ENCODE measurements at places on chromosomes 4 and X.

DNA sequence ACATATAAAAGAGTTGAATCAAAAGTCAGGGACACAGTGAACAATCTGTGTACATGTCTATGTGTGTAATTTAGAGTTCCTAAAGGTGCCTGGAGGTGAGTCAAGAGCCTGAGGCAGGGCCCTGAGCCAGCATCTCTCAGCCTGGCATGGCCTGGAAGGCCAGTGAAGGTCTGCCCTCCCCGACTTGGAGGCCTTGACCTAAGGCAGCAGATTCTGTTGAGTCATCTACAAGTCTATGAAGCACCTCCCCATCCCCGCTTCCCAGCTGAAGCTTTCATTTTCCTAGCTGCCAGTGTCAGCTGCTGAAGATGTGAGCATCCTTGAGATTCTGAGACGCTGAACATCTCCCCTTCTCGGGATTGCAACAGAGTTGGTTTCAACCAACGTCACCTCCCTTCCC, 583.9 kb downstream of the BCOR start:
- DNase-seq, result no peak

- no peak for DNase-seq
These were observed 17.4 kb downstream of the IRAK1 start for GRCh38 chrX:154002215-154002719.

DNA sequence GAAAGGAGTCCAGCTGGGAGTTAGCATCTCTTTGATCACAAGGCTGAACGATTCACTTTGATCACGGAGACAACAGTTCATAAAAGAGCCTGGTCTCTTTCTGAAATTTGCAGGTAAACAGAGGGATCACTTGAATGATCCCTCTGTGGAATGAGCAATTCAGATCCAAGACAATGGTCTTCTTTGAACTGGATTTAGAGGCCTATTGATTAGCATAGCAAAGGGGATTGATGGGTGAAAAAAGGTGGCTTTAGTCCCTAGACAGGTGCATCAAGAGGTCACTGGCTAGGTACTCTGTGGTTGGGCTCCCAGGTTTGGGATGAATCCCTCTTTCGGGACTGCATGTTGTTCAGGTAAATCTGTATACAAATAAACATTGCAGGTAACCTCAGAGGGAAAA, 223.8 kb upstream of the TAPT1 start:
- DNase-seq, result no peak

DNA sequence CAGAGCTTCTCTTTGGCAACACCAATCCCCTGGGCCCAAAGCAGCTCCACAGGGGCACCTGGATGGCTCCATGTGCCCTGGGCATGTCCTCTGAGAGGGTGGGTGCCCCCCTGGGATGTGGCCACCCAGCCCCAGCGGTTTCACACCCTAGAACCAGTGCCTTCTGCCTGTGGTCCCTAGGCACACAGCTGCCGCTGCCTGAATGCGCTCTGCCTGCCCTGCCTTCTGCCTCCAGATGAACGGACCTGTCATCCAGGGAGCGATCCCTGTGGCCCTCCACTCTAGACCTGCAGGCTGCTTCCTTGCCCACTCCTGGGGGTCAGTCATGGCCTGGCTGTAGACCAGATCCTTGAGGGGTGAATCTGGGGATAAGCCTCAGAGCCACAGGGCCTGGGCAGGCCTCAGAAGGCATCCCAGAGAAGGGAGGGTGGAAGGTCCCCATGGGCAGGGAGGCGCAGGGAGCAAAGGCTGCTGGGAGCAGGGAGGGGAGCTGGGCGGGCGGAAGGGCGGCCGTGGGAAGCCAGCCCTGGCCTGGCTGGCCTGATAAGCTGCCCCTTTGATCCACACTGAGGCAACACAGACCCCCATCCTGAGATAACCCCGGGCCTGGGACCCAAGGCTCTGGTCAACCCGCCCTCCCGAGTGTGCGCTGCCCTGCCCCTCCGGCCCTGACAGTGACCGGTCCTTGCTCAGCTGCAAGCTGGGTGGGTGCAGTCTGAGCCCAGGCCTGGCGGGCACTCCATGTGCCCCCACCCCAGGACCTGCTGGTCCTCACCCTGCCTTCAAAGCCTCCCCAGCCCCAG, 8.1 kb upstream of the FGFR3 start:
- DNase-seq, result no peak

DNA sequence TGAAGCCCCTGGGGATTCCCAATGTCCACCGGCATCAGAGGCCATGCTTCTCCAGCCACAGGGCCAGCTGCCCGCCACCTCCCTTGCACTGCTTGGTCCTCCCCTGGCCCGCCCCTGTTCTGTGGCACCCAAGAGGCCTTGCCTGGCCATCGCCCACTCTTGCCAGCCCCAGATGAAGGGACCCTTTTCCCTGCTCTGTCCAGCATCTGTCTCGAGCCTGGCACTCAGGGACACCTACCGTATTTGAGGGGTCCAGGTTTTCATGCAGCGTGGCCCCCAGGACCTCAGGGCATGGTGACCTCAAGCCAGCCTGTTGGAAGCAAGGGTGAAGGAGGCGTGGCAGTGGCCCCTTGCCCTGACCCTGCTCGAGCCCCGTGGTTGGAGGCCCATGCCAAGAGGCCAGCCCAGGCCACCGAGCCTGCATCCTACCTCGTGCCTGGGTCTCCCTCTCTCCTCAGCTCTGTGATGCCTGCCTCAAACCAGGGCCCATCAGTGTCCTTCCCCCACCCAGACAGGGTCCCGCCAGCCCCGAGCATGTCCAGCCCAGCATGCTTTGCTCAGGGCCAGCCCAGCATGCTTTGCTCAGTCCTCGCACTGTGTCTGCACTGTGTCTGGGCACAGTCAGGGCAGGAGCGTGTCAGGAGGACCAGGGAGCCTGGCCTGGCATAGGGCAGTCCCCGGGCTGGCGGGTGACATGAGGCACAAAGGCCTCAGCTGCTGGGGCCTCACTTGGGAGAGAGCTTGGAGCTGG, 14.3 kb upstream of the FGFR3 start:
- no peak for DNase-seq

GRCh38 chrX:50723006-50723405, 91.0 kb downstream of the SHROOM4 start:
- DNase-seq, result no peak

GRCh38 chrX:44223150-44223549, 120.3 kb downstream of the EFHC2 start:
- no peak for DNase-seq

Data from HuH-7.5 (cell line).